ENCODE measurements at places on chromosomes 6 and 20.
A peak's percentile ranks its signal among the peaks of the same experiment; 100 is the strongest.

GRCh38 chr6:4004249-4004648 lies 74.7 kb downstream of the FAM217A start:
- DNase-seq, result no peak

GRCh38 chr6:20716865-20717264 lies 182.6 kb downstream of the CDKAL1 start:
- DNase-seq, result no peak

- DNase-seq, result no peak
Measured at GRCh38 chr20:49582413-49583334, 14.7 kb upstream of the PTGIS start.

GRCh38 chr20:11338496-11339306 lies 579.0 kb upstream of the BTBD3 start:
- DNase-seq, result no peak

GRCh38 chr6:23170049-23170448 lies 600.7 kb downstream of the HDGFL1 start:
- DNase-seq, result no peak

GRCh38 chr6:56637640-56638039 lies 5.0 kb downstream of the DST start:
- peak; percentile 58 for DNase-seq

GRCh38 chr6:33071569-33071968 lies 1.9 kb downstream of the HLA-DPA1 start:
- no peak for DNase-seq

- no peak for DNase-seq
Measured at GRCh38 chr6:109701221-109701620, 10.1 kb downstream of the FIG4 start.

DNA sequence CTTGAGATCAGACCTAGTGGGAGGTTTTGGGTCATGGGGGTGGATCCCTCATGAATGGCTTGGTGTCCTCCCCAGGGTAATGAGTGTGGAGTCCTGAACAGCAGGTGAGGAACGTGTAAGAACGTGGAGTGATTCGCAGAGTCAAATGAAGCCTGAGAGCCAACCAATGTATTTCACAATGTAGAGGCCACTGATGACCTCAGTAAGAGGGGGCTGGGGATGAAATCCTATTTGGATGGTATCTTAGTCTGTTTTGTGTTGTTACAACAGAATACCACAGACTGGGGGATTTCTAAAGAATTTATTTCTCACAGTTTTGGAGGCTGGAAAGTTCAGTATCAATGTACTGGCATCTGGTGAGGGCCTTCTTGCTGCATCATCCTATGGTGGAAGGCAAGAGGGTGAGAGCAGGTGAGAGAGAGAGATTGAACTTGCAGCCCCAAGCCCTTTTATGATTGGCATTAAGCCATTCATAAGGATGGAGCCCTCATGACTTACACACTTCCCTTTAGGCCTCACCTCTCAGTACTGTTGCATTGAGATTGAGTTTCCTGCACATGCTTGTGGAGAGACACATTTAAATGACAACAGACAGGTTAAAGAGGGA lies 47.3 kb upstream of the HIVEP1 start:
- no peak for DNase-seq

DNA sequence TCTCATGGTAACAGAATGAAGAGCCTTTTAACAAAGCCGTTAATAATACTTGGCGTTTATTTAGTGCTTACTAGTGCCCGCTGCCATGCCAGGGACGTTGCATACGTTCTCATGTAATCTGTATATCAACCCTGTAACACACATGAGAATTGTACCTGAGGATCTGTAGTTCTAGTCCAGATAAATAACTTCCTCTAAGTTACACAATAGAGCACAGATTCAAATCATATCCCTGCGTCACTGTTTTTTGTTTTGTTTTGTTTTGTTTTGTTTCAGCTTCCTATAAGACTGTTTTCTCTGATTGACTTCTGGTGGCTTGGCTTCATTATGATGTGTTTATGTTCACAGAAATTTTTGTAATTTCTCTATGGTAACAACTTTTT lies 553 bp downstream of the ZSCAN16 start:
- no peak for DNase-seq

- DNase-seq, result no peak
Measured at GRCh38 chr6:158816803-158817727, 2.1 kb downstream of the EZR start.

DNA sequence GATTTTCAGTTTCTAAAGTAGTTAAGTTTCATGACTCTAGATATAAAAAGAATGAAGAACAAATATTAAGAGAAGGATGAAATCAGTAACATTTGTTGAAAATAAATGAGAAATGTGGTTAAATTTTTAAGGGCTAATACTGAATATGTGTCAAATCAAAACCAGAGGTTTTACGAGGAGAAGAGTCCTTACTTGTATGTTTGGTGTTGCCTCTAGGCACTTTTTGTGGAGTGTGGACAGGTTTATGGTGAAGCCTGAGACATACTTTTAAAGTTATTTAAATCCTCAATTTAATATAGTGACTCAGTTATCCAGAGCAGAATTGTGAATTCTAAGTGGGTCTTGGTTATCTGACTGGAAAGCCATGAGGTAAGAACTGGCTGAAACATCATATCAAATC lies 68.7 kb downstream of the COL19A1 start:
- DNase-seq, result no peak

DNA sequence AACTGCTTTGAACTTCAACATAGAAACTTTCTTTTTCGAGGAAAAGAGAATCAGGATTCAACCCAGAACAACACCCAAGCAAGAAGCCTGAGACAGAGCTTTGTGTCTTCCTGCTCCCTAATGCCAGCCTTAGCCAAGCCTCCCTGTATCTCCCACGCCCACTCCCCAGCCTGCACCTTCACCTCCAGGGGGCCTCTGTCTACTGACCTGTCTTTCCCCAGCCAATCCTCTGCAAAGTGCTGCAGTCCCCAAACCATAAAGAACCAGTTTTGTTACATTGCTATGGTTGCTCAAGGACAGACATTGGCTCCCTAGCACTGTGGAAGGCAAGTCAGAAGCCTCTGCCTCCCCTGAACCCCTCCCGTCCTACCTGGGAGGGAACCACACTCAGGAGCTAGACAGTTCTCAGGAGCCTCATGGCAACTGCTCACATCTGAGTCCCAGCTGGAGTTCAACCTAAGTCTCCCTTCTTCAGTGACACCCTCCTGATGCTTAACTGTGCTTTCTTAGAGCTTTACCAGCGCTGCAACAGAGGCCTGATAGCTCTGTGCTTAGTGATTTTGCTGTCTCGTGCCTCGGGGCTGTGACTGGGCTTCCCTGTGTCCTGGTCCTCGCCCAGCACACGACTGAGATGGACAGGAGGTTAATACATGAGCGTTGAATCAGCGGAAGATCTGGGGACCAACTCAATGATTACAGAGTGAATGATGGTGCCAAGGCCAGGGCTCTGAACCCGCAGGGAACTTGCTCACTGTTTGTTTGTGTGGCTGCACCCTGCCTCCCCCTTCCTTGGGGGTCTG lies 101.5 kb upstream of the DUSP22 start:
- no peak for DNase-seq

DNA sequence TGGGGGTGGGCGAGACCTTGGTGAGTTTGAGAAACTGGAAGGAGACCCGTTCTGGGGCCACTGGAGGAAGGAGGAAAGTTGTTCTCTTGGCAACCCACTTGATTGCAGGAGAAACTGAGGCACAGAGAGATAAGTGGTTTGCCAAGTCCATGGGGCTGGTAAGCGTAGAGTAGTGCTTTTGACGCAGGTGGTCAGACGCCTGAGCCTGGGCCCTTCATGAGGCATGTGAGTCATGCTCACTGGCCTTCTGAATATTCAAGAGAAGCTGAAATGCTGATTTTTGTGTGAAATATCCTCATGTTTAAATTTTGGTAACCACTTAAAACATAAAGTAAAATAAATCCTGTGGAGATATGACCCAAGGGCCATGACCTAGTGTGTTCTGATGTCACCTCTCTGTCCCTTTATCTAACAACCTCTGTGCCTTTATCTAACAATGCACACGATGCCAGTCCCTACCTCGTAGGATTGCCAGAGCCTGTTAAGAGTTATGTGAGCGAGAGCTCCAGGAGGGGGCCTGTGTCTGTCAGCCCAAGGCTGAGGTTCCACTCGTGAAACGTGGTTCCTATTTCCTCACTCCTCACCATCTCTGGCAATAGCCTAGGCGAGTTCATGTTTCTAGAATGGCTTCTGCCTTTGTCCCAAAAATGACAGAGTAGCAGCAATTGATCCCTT lies 32.8 kb upstream of the PMEPA1 start:
- DNase-seq, result no peak

GRCh38 chr20:57998276-57998675 lies 230.2 kb downstream of the ANKRD60 start:
- DNase-seq, result no peak

DNA sequence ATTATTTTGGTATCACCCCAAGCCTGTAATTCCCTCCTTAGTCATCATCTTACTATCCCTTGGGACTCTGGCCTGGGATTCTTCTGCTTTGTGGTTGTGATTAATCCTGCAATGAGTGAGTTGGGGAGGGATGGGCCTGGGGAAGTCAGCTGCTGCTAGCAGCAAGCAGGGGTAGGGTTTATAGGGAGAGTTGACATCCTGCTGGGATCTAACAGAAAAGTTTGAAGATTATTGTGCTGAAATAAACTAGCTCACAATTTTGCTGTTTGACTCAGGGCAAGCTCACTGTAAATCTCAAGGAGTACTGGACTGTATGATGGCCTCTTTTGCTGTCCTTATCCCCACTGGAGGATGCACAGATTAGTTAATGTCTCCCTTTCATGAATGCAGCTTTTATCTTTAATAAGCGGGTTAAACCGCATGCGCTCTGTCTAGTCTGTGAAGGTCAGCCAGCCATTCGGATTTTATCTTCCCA lies 83.4 kb downstream of the JARID2 start:
- no peak for DNase-seq

- DNase-seq, result no peak
Measured at GRCh38 chr20:18404172-18404571, 62.7 kb downstream of the DZANK1 start.

- DNase-seq, result peak; percentile 13
Measured at GRCh38 chr6:139580592-139581484, 206.4 kb upstream of the CITED2 start.

DNA sequence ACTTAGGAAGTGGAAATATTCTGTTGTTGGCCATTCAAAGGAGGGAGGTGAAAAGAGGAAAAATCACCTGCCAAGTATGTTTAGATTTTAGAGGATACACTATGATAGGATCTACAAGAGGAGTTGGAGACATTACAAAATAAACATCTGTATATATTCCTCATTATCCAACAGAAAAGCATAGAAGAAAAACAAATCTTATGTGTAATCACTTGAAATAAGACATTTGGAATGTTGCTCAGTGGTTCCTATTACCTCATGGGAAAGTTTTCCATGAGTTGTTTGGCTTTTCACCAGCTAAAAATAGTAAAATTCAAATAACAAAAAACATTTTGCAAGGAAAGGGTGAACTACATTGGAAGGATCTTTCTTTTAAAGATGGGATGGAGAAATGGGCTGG lies 76.7 kb upstream of the CARMIL1 start:
- no peak for DNase-seq

DNA sequence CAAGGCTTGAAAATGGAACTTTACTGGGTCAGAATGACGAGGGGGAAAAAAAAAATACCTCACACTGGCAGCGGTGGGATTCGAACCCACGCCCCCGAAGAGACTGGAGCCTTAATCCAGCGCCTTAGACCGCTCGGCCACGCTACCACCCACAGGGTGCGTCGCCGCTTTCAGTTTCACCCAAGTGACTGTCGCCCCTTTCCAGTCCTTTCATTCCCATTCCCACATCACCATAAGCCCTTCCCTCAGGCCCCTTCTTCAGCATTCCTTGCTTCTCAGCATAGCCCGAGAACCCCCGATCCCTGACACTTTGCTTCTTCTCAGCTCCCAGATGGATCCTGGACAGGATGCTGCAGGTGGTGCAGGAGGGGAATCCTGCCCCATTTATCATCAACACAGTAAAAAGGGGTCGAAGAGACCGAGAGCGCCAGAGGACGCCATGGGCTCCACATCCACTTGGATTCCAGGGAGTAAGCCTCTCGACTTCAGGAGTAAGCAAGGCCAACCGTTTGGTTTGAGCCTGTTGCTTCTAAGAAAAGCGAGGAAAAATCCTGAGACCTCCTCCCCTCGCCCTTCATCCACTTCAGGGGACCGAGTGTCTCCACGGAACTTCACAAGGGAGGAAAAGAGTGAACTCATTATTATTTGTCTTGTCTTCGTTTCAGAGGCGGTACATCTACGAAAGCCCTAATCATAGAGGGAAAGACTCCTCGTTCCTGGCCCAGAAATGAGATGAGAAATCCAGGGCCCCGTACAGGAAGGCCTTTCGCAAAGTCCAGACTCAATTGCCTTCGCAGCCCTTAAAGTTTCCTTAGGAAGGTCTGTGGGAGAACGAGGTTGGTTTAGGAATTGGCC lies 20.0 kb upstream of the TRIM27 start:
- DNase-seq, result peak; percentile 81

DNA sequence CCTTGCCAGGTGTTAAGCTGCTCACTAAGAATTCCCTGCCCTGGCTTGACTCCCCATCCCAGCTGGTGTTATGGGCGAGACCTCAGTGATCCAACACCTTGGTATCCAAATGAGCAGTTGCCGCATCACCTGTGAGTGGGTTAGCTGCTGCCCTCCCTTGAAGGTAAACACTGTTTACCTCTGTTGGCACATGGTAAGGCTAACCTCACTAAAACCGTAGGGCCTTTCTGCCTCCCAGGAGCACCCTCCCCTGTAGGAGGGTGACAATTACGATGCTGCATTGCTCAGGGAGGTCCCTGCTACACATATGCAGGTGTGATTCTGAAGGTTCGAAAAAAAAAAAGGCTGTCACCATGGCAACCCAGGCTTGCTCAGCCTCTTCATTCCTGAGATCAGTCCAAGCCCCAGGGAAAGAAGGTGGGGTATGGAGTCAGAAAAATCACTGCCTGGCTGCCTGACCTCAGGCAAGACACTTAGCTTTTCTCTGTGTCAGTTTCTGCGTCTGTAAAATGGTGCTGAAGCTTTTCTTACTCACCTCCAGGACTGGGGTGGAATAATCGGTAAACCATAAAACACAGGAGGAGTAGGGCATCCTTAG lies 19.5 kb downstream of the PNPLA1 start:
- DNase-seq, result peak; percentile 49

DNA sequence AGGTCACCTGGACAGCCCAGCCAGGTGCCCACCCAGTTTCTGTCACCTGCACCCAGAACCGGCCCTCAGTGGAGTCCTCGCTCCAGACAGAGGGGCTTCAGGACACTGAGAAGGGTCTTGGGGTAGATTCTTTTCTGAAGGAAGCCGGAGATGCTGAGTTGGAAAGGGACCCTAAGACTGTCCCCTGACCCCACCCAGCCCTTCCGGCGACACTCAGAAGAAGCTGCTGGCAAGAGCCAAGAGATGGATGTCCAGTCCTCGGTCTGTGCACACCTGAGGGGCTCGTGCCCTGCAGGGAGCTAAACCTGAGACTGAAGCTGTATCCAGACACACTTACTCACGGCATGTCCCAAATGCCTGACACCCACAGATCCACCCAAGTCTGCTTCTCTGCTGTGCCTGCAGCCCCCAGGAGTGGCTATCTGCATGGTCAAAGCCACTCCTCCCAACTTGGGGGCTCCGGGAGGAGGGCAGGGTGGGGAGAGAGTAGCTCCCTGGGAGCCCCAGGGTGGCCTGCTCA lies 20.2 kb downstream of the NTSR1 start:
- DNase-seq, result no peak
